ENCODE measurements at places on chromosomes 4 and X.
A peak's percentile ranks its signal among the peaks of the same experiment; 100 is the strongest.

GRCh38 chr4:26837993-26838842 lies 22.4 kb upstream of the STIM2 start:
- no peak for DNase-seq

- DNase-seq, result no peak
Measured at GRCh38 chr4:9875516-9875915, 94.1 kb downstream of the DRD5 start.

DNA sequence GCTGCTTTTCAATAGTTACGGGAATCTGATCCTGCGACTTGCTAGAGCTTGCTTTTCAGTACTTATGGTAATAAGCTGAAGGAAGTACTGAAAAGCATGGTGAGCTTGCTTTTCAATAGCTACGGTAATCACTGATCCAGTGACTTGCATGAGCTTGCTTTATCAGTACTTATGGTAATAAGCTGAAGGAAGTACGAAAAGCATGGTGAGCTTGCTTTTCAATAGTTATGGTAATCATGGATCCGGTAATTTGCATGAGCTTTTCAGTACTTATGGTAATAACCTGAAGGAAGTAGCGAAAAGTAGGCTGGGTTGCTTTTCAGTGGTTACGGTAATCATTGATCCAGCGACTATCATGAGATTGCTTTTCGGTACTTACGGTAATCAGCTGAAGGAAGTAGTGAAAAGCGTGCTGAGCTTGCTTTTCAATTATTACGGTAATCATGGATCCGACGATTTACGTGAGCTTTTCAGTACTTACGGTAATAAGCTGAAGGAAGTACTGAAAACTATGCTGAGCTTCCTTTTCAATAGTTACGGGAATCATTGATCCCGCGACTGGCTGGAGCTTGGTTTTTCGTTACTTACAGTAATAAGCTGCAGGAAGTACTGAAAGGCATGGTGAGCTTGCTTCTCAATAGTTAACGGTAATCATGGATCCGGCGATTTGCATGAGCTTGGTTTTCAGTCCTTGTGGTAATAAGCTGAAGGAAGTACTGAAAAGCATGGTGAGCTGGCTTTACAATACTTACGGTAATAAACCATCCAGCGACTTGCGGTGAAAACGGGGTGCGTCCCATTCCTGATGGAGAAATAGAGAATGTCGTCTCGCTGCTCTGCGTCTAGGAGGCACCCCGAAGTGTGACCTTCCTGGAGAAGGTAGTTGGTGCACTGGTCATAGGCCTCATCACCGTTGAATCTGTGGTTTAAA lies 6.5 kb downstream of the CRLF2 start:
- no peak for DNase-seq

DNA sequence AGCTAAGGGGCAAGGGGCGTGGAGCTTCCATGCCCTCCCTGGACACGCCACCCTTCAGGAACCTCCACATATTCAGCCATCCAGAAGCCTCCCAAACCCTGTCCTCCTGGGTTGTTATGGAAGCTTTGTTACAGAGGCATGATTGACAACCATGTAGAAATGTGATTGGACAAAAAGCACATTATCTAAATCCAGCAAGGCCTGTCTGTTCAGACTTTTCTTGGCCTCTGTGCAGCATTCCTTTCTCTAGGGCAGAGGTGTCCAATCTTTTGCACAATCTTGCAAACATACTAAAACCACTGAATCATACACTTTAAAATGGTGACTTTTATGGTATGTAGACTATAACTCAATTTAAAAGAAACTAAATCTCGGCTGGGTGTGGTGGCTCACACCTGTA lies 12.7 kb downstream of the STEEP1 start:
- DNase-seq, result no peak

DNA sequence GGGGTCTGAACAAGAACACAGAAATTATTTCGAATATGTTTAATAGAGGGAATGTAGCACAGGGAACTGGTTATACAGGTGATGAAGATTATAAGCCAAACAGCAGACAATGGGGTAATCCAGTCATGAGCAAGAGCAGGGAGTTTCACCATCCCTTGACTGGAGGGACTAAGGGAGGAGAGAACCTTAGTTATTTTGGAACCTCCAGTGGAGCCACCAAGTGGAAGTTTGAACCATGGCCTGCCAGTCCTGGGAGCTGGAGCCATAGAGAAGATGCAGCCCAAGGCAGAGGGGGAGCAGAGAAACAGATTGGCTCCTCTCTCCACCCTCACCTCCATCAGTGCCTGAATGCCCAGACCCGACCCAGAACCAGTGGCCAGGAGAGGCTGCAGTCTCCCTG lies 264.6 kb upstream of the RASGEF1B start:
- DNase-seq, result no peak

DNA sequence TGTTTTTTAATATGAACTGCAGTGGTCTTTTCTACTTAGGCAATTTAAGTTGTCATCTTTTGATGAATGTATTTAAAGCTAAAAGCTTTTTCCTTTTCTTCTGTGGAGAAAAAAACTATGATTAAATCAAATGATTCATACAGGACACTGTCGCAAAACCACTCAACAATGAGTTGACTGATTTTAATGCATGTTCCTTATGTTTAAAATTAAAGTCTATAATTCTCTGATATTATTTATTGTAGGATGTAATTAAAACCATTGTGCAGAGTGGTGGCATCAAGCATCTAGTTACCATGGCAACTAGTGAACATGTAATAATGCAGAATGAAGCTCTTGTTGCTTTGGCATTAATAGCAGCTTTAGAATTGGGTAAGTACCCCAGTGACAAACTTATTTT lies 172.5 kb downstream of the RAP1GDS1 start:
- peak; percentile 69 for DNase-seq

DNA sequence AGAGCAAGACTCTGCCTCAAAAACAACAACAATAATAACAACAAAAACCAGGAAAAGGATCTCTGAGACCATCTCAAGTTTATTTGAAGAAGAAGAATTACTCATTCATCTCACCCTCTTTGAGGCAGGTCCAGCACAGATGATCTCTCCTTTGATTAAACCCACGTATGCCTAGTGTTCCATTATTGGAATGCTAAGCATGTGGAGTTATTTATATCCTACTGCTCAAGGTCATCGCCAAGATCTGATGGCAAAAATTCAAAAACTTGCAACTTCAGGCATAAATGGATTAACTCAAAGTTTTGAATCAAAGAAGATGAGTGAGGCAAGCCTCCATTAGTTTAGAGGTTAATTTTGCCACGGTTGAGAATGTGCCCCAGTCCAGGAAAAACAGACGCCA lies 184.2 kb downstream of the DHRSX start:
- DNase-seq, result no peak

DNA sequence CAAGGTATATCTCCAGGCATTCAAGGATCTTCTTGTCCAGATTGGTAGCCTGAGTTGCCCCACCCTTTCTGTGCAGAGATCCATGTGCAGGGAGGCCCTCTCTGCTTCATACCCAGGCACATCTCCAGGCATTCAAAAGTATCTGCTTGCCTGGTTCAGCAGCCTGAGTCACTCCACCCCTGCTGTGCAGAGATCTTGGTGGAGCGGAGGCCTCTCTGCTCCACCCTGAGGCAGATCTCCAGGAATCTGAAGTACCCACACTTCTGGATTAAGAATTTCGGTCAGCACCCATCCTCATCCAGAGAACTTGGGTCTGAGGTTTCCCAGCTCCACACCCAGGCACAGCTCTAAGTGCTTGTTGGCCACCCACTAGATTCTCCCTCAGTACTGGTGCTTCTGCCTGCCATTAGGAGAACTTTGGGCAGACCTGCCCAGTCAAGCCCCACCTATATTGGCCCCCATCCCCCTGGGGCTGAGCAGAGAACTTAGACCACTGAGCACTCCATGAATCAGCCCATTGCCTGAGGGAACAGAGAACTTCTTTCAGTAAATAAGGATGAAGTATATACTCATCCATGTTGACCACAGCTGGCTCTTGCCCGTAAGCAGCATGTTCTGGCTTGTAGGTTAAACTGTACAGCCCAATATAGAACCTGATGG lies 199.5 kb upstream of the ZCCHC13 start:
- no peak for DNase-seq

GRCh38 chr4:138861135-138861534 lies 154.4 kb upstream of the NOCT start:
- no peak for DNase-seq

DNA sequence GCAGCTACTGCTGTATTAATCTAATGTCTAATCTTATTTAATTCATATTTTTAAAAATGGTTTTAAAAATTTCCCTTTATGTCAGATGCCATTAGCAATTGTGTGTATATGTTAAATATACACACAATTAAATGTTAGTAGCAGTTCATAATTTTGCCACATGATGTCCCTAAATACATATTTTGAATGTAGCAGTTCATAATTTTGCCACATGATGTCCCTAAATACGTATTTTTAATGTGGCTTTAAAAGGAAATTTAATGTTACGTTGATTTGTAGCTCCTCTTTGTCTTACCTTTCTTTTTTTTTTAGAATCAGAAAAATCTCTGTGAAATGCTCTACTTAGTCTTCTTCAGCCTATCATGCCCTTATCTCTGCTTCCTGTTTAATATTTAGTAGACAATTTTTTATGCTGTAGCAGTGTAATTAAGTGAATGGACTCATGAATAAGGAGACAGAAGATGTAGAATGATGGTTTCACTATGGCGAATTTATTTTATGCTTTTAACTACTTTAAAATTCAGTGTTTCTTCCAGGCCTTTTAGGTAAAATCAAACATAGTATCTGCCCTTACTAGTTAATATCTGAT lies 26.1 kb downstream of the RBM46 start:
- peak; percentile 5 for DNase-seq

- DNase-seq, result no peak
Measured at GRCh38 chr4:150316332-150317205, 238.3 kb downstream of the DCLK2 start.

DNA sequence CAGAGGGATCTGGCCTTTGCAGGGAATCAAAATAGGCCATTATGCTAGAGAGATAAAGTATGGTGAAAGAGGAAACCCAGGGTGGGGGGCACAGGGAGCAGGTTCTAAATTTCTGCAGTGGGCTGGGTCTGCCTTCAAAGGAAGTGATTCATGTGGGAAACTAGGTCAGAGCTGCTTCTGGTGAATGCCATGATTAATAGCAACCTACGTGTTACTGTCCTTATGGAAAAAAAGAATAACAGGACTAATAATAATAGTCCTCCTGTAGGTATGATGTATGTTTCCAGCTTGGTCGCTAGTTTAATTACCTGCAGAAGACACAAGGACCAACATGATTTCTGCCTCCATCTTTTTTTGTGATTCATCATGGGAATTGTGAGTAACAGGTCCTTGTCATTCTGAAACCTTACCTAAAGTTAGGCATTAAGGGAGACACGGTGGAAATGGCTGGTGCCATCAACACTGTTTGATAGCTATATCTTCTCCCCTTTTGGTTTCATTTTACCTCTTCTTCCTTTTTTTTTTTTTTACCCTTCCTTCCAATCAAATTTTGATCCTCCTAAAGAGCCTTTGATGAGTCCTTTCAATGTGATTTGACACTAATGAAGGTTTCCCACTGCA lies 180.4 kb downstream of the CPEB2 start:
- no peak for DNase-seq

- DNase-seq, result no peak
Measured at GRCh38 chr4:98204236-98204553, 57.0 kb upstream of the RAP1GDS1 start.

All from NCI-H1417 (cell line).